Skin of body (tissue), 3 donors: ENCODE measurements at places on chromosomes 16 and 17. TPM values are rescaled to one million over a fixed set of nuclear protein-coding genes. Genes with fewer than 3 reads are reported as not detected.

TEKT1 gene
- 0.10 TPM for total RNA-seq

BRICD5 gene
- total RNA-seq = 2.7 TPM

ZNF469 gene
- total RNA-seq = 4.6 TPM

KRT15 gene
- total RNA-seq = 348 TPM

DNA sequence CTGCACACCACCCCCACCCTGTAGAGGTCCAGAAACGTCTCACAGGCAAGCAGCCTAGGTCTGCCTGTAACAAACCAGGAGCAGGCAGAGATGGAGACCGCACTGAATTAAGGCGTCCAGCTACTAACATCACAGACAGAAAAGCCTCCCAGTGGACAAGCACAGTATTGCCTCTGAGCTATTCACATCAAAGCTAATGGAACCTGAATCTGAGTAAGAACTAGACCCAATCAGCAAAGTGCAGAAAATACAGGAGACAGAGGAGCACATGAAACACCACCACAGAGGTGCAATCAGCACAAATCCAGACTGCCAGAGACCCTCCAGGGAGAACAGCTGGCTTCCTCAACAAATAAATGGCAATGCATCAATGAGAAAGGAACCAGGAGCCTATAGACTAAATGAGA is 22.2 kb upstream of the PEMT start:
- peak; percentile 65 for DNase-seq

DNA sequence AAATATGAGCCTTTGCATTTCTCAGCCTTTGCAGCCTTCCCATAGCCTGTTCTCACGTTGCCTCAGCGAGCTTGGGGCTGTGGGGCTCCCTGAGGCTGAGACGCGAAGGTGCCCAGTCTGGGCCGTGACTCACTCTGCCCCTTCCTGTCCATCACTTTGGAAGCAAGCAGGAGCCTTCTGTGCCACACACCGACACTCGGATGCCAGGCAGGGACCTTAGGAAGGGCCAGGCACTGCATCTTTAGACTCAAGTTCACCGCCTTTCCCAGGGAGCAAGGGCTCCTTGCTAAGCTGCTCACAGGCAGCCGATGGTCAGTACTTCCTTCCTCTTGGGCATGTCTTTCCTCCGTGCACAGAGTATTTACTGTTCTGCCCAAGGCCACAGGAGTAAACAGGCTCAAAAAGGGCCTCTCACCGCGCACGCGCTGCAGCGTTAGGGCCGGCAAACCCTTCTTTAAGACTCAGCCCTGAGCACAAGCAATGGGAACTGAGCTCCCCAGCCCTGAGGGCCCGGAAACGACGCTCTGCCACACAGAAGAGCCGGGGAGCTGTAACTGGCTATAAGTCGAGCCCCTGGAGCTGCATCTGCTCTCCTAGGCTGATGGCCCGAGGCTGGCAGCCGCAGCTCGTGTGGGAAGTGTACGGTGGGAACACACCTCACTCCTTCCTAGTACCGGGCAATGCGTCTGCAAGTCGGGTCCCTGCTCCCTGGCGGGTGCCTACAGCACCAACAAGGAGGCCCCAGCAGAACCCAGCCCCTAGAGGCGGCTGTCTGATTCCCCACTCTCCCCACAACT is 7.2 kb downstream of the TIMM22 start:
- no peak for DNase-seq

DNA sequence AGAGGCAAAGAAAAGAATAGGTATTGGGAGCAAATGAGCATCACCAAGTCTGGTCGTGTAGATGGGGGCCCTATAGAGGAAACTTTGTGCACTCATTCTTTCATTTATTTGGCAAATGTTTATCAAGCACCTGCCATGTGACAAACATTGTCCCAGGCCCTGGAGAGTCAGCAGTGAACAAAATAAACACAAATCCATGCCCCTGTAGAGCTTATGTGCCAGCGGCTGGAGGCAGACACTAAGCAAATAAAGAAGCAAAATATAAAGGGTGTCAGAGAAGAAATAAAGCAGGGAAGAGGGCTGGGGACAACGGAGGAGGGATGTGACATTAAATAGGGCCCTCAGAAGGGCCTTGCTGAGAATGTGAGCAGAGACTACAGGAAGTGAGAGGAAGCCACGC is 45.5 kb downstream of the KATNIP start:
- DNase-seq = no peak
